HS-5 (cell line): ENCODE measurements at places on chromosomes 16 and 17.

DNA sequence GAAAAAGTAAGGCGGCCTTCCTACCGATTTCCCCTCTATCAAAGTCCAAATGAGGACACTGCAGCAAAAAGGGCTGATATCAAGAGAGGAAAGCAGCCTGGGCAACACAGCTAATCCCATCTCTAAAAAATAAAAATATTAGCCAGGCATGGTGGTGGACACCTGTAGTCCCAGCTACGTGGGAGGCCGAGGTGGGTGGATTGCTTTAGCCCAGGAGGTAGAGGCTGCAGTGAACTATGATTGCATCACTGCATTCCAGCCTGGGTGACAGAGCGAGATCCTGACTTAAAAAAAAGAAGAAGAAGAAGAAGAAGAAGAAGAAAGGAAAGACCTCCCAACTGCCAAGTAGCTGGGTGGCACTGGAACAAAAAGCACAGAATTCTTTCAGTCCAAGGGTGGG is 14.4 kb downstream of the CACNB1 start:
- DNase-seq = no peak

GRCh38 chr16:85029408-85029784 is 1.8 kb downstream of the KIAA0513 start:
- DNase-seq = no peak

DNA sequence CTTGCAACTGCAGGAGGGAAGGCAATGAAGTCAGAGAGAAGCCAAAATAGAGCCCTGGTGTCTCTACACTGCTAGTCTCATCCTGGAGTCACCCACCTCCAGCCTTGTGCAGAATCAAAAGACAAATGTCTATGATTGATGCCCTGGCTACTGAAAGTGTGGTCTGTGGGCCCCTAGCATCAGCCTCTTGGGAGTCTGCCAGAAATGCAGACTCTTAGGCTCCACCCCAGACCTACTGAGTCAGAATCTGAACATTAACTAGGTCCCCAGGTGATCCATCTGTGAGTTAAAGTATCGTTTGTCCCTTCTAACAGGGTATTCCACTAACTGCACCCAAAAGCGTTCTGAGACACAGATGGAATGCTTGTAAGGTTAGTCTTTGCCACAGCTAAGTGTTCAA is 21.2 kb downstream of the EARS2 start:
- DNase-seq = no peak

- DNase-seq = no peak
Observed at GRCh38 chr17:49582789-49583188, 7.1 kb downstream of the NXPH3 start.

- DNase-seq = no peak
Observed at GRCh38 chr16:80527297-80527696, 13.5 kb upstream of the DYNLRB2 start.

- no peak for DNase-seq
Observed at GRCh38 chr17:77778636-77779489, 179.6 kb upstream of the TNRC6C start.
